ENCODE measurements at places on chromosomes 13 and 19. TPM values are rescaled to one million over a fixed set of nuclear protein-coding genes. Genes with fewer than 3 reads are reported as not detected.

DNA sequence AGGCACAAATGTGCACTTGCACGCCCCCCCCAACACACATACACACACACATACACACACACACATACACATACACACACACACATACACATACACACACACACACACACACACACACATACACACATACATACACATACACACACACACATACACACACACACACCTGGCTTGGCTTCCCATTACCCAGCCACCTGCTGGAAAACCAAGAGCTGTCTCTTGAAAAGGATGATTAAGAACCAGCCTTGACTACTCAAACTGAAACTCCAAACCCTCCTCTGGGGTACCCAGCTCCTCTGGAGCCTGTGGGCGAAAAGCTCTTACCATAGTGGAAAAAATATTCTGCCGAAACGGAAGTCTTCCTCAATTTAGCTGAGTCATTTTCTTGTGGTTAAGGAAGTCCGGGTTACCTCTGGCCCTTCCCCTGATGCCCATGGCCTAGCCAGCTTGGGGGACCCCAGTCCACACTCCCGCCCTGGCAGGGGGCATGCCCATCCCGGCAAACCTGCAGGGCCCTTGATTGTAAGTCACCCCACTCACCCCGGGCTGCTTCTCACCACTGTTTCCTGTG, 21.9 kb downstream of the CEBPA start:
- DNase-seq, result no peak

GRCh38 chr19:39939556-39939955, 5.1 kb upstream of the FCGBP start:
- DNase-seq, result no peak

DNA sequence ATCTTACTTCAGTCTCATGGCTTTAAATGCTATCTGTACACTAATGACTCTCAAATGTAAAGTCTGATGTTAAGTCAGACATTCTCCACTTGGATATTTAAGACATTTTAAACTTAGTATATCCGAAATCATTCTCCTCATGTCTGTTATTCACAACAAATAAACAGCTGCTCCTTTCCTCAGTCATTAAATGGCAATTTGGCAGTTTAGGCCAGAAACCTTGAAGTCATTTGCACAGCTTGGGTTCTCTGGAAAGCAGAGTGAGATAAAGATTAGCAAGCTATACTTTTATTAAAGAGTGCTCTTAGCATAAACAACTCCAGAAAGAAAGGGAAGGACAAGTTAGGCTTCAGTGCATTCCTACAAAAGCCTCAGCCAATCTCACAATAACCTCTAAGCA, 53.7 kb downstream of the DNAJC15 start:
- DNase-seq, result no peak

Gene LPAR2
- total RNA-seq, result 4.1 TPM

GRCh38 chr13:112792511-112792910, 102.7 kb downstream of the ATP11A start:
- DNase-seq, result no peak

DNA sequence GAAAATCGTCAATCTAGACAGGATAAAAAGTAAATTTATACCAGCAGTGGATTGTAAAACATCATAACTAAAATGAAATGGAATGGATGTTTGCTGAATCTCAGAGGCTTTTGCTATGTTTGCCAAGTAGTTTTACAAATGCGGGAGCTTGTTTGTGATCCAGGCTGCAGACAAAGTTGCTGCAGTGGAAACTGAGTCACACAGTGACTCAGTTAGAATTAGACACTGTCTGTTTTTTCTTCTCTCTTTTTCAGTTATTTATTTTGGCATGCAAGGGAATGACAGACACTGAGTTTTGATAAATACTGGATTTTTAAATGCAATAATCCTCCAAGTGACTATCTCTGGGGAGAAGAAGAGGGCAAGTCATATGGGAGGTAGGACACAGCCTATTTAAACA, 4.6 kb upstream of the PNMA8A start:
- DNase-seq, result no peak

- DNase-seq, result no peak
These were observed 809 bp downstream of the MYO1F start for GRCh38 chr19:8576273-8576993.

- no peak for DNase-seq
These were observed 24.2 kb downstream of the FXYD5 start for GRCh38 chr19:35178701-35179100.

Data from urinary bladder (tissue), 4 donors.